ENCODE measurements at places on chromosomes 5 and 9.

DNA sequence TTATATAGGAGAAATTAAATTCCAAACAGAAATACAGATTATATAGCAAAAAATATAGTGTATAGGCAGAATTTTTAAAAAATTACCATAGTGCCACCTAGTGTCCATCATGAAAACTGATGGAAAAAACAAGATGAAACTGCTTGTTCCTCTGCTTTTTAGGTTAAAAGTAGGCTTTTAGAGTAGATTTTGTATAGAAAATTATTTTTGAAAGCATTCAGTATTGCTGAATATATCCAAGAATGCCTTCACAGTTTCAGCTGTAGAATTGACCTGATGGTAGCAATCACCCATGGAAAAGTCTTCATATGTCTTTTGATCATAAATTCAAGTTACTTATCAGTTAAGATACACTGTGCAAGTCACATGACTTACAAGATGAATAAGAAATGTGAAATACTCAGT lies 19.7 kb downstream of the RIOK2 start:
- DNase-seq = peak; percentile 57

GRCh38 chr9:125889112-125889475 lies 141.9 kb downstream of the PBX3 start:
- peak; percentile 55 for DNase-seq

- DNase-seq = no peak
These were observed 36.4 kb upstream of the F2RL1 start for GRCh38 chr5:76782444-76782843.

- no peak for DNase-seq
These were observed 363.4 kb downstream of the TMEM167A start for GRCh38 chr5:82713811-82714210.

- DNase-seq = peak; percentile 50
These were observed 91.4 kb upstream of the RANBP6 start for GRCh38 chr9:6106711-6107339.

DNA sequence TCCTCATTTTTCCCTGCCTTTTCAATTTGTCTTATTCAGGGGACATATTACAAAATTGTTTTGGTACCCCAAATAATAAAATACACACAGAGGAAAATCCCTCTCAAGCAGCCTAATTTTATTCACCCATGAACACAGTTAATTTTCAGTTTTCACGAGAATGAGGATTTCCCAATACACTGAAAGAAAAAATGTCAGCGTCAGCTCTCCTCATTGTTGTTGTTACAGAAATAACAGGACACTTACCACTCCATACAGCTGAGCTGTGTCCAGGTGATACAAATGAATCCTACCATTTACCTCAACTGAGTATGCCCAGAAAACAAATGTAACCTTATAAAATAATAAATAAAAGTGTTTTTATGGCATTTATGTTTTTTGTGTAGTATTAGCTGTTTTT lies 144.6 kb upstream of the PCA3 start:
- DNase-seq = no peak

- no peak for DNase-seq
These were observed 464.5 kb upstream of the SMARCA2 start for GRCh38 chr9:1550636-1551035.

DNA sequence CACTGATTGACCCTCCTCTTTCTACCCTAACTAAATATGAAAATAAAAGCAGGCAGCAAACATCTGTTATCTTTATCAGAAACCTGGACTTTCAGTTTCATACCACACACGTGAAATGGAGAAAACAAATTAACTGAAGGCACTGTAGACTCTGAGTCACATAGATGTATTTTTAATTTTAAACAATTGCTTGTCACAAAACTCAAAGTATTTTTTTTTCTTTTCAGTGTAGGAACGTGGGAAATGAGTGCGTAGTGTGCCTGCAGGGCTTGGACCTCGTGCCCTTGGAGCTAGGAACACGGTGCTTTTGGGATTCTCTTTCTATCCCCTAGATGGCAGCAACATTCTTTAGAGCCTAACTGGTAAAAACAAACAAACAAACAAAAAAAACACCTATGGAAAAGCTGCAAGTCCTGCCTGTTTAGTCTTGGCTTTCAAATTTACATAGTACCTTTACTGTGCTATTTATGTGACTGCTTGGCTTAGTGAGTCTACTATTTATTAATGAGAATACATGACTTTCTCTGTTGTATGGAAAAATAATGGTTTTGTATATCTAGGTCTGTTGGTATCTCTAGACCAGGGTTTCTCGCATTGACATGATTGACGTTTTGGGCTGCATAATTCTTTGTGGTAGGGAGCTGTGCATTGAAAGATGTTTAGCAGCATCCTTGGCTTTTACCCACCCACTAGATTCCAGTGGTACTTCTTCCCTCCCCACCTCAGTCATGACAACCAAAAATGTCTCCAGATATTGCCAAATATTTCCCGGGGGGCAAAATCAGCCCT lies 16.8 kb upstream of the ACTBL2 start:
- peak; percentile 74 for DNase-seq

GRCh38 chr9:97280755-97281330 lies 26.6 kb upstream of the CCDC180 start:
- DNase-seq = peak; percentile 88

- peak; percentile 73 for DNase-seq
These were observed 38.4 kb downstream of the HRH2 start for GRCh38 chr5:175696139-175696854.

- peak; percentile 22 for DNase-seq
These were observed 1.0 kb upstream of the RXRA start for GRCh38 chr9:134325096-134325812.
